Gastrocnemius medialis (tissue), 4 donors: ENCODE measurements at places on chromosomes 5 and 9. TPM values are rescaled to one million over a fixed set of nuclear protein-coding genes. Genes with fewer than 3 reads are reported as not detected.

TAF11L10 gene
- not detected for total RNA-seq

TICAM2 gene
- total RNA-seq, result 0.95 TPM

OLFM1 gene
- total RNA-seq, result 8.5 TPM

GKAP1 gene
- 40.0 TPM for total RNA-seq

PPP3R2 gene
- not detected for total RNA-seq

MTRR gene
- total RNA-seq, result 75.1 TPM

IL4 gene
- total RNA-seq, result not detected

GLRX gene
- 2,329 TPM for total RNA-seq

FAM78A gene
- 6.4 TPM for total RNA-seq

SOX30 gene
- not detected for total RNA-seq
